AG08395 (cell line): ENCODE measurements at places on chromosomes 3 and 15.

DNA sequence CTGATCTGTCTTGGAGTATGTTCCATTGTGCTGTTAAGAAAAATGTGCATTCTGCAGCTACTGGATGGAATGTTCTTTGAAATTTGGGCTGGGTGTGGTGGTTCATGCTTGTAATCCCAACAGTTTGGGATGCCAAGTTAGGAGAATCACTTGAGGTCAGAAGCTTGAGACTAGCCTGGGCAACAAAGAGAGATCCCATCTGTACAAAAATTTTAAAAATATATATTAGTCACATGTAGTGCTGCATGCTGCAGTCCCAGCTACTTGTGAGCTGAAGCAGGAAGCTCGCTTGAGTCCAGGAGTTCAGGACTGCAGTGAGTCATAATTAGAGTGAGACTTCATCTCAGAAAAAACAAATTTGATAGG lies 62.8 kb upstream of the PLSCR4 start:
- DNase-seq = peak; percentile 31

DNA sequence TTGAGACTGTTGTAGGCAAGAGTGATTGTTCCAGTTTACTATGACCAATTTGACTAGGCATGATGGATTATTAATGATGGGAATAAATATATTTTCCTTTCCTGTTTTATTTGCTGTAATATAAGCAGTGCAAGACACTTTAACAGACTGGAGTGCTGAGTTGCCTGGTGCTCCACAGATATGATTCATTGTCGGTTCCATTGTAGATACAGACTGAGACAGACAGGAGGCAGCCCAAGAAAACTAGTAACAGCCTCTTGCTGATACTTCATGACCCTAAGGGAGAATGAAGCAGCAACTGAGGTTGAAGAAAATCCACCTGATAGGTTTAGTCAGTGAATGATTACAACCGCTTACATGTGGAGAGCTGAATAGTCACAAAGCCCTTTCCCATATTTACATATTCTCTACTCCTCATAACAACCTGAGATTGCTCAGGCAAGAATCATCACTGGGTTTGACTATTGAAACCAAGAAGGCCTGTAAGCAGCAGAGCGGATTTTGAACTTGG lies 235.1 kb upstream of the TPRG1 start:
- no peak for DNase-seq

DNA sequence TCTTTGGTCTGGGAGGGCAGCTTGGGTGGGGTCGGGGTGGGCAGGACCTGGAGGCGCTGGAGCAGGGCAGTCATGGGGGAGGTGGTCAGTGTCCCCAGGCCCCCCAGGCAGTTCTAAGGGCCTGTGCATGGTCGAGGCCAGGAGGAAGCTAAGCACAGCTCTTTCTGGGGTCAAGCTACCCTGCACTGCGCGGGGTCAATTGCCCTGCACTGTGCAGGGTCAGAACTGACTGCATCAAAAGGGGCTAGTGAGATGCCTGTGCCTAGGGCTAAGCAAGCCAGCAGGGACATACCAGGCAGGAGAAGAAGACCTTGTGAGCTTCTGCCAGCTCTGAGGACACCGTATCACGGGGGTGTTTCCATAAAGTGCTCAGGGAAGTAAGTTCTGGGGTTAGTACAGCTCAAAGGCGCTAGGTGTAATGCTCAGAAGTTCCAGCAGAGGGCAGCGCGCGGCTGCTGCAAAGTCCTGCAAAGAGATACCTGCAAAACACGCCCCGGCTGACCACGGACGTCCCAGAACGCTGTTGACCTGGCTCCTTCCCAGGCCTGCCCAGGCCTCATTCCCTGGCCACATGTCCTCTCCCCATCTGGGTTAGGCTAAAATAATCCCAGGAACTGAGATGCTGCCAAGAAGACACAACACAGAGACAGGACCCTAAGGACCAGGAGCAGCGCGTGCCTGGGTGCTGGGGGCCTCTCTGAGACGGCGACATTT lies 18.8 kb upstream of the IQSEC1 start:
- peak; percentile 72 for DNase-seq

DNA sequence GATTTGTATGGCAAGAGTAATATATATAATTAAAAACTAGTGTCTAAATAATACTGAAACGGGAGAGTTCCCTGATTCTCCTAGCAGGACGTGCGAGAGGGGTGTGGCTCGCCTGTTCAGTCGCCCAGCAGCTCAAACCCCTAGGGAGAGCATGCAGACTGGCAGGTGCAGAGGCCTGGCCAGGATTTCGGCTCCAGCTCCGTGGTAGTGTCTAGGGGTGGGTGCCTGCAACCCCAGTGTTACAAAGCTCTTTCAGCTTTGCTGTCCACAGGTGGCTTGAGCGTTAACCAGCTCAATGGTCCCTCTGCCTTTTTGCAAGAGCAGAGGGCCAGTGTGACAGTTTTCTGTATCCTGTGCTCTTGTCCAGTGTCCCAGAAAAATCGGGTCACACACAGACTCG lies 226.6 kb downstream of the ALCAM start:
- DNase-seq = no peak

DNA sequence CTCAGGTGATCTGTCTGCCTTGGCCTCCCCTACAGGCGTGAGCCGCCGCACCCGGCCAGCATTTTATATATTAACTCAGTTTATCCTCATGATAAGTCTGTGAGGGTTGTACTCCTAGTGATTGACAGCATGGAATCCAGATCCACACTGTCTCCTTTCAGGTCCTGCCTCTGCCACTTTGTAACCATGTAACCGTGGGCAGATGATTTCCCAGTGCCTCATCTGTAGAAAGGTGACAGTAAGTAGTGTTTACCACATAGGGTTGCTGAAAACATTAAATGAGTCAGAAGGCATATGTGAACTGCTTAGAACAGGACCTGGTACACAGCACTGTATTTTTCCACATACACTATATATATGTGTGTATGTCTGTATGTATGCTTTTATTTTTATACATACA lies 2.4 kb downstream of the FYTTD1 start:
- DNase-seq = no peak

DNA sequence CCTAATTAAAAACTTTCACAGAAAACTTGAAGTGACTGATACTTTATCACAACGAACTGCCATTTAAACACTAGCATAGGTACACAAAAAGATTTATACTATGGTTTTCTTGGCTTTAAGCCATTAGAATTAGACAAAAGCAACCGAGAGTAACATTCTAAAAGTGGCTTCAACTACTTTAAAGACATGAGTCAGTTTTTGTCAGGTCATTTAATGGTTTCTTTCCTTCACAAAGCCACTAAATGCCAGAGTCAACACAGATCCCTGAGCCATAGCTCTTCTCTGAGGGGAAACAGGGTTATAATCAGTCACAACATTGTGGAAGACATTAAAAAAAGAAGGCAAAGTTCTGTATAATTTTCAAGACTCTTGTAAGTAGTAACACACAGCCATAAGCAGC lies 54.6 kb downstream of the CAPN3 start:
- no peak for DNase-seq

DNA sequence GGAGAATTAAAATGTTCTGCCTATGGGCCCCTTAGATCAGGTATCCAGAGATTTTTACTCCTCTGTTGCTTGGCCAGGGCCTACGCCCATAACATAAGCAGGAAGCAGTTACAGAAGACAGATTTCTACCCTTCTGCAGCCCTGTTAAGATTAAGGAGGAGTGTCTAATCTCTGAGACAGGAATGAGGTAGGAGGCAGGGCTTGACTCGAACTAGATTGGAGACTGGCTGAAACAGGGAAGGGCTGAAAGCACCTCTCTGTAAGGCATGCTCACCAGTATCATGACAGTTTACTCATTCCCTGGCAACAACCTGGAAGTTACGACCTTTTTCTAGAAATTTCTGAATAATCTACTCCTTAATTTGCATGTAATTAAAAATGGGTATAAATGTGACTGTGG lies 16.7 kb downstream of the PLA2G4D start:
- no peak for DNase-seq

GRCh38 chr15:39124553-39125171 lies 456.2 kb upstream of the THBS1 start:
- no peak for DNase-seq

GRCh38 chr15:85414495-85414894 lies 34.1 kb downstream of the AKAP13 start:
- DNase-seq = peak; percentile 14

GRCh38 chr15:66096688-66097058 lies 156.9 kb downstream of the MEGF11 start:
- no peak for DNase-seq

GRCh38 chr15:79505956-79506355 lies 73.8 kb downstream of the MINAR1 start:
- no peak for DNase-seq

- DNase-seq = peak; percentile 39
Measured at GRCh38 chr3:187208159-187208558, 10.9 kb downstream of the RTP1 start.

- DNase-seq = peak; percentile 72
Measured at GRCh38 chr3:73614419-73614818, 10.3 kb downstream of the PDZRN3 start.

DNA sequence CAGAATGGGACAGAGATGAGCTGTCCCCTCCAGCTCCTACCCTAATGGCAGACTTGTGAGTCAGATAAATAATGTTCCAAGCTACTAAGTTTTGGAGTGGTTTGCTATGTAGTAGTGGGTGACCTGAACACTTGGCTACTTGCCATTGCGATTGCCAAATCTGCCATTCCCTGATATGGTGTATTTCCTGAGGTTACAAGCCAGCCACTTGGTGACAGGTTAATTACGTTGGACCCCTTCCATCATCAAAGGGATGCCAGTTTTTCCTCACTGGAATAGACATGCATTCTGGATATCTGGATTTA lies 33.6 kb downstream of the MORF4L1 start:
- peak; percentile 84 for DNase-seq

- DNase-seq = no peak
Measured at GRCh38 chr3:43490640-43491185, 131.1 kb downstream of the ANO10 start.

DNA sequence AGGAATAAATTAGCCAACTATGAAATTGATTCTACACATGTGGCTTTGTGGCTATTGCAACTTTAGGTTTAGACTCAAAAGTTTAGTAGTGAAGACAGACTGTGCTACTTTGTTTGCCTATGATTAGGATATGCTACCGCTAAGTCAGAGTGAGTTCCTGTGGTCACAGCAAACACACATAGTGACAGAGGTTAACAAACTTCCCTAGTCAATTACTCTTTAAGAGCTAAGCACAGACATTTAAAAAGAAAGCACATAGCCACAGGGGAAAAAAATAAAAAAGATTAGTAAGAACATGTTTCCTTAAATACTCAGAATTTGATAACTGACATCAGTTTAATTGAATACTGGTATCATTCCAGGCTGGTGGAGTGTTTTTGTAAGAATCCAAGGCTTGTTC lies 207.1 kb downstream of the GBE1 start:
- no peak for DNase-seq

GRCh38 chr3:135891121-135891520 lies 74.4 kb upstream of the PPP2R3A start:
- no peak for DNase-seq

DNA sequence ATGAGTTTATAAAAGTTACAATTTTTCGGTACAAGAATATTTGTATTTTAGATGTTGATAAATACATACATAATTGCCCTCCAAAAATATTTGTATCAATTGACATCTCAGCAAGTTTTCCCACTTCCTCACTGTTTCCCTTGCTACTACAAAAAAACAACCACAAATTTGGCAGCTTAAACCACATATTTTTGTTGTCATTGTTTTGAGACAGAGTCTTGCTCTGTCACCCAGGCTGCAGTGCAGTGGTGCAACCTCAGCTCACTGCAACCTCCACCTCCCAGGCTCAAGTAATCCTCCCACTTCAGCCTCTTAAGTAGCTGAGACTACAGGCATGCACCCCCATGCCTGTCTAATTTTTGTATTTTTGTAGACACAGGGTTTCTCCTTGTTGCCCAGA lies 162.8 kb upstream of the RARB start:
- no peak for DNase-seq

DNA sequence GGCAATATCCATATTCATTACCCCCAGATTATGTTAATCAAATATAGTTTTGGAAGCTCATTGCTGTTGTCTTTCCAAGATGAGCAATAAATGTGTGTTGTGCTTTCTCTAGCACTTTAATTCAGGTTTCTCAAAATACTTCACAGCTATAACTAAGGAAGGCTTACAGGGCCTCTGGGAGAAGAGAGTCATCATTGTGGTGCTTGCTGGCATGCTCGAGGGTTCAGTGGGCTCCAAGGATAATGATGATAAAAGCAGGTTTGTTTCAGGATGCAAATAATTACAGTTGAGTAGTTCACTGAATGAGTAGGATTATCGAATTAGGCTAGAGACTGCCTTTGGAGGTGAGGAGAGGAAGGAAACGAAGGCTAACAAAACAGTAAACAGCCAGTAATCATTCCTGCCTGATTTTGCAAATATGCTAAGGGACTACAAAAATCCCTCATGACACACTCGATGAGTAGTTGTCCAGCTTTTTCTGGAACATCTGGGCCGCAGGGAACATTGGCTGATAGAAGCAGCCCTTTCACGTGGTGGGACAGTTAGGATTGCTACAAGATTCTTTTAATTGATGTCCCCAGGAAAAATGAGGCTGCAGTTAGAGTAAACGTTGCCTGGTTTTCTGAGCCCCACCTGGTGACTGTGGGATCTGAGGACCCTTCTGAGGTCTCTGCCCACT lies 54.1 kb downstream of the SLC7A14 start:
- DNase-seq = peak; percentile 73

- DNase-seq = peak; percentile 57
Measured at GRCh38 chr15:75732809-75733451, 20.3 kb upstream of the CSPG4 start.

- DNase-seq = no peak
Measured at GRCh38 chr15:101353240-101353639, 58.2 kb upstream of the SNRPA1 start.

DNA sequence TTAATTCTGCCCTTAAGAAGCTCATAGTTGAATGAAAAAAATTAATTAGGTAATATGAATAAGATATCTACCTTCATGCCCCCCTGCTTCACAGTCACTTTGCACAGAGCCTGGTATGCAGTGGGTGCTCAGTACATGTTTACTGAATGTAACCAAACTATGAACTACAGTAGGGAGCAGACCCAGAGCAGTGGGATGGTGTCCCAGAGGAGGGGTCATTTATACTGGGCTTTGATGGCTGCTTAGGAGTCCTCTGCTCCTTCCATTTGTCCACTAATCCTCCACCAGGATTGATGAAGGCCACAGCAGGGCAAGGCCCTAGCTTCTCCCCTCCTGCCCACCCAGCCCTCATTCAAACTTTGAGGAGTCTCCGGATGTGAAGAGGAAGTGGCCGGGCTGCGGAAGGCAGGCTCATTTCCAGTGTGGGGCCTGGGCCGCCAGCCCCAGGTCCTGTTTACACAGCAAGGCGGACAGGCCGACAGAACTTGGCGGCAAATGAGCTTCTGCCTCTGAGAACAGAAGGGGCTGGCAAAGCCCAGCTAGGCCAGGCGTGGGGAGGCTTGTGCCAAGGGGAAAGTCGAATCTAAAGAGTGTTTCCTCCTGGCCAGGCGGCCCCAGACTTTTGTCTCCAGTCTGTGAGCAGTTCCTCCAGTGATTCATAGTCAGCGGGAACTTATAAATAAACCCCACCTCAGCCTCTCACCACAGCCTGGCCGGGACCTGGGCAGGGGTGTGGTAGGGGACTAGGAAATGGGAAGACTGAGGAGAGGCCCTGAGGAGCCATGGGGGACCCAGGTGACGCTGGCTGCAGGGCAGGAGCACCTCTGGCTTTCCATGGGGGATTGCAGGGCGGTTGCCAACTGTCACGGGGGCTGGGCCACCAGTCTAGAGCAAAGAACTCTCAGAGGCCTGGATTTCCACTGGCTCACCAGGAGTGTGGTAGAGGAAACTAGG lies 51.6 kb upstream of the LCTL start:
- peak; percentile 33 for DNase-seq

GRCh38 chr15:24956111-24956838 lies 1.5 kb downstream of the SNRPN start:
- peak; percentile 81 for DNase-seq

GRCh38 chr15:42289166-42289565 lies 15.9 kb upstream of the TMEM87A start:
- no peak for DNase-seq
